ENCODE measurements at places on chromosomes 2 and 18.

DNA sequence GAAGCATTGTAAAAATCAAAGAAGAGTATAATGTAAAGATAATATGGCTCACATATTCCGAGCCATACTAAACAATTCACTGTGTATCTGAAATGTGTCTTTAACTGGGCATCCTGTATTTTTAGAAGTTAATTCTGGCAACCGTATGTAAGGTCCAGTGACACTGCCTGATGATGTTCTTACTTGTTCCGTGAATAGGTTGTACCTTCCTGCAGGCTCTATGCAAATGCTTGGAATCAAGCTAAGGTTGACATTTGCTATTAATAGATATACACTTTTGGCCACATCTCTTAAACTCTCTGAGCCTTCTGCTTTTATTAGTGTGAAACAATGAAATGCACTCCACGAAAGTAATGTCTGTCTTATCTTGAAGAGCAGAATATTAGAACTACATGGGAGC, 534.6 kb downstream of the CCDC85A start:
- DNase-seq, result no peak

DNA sequence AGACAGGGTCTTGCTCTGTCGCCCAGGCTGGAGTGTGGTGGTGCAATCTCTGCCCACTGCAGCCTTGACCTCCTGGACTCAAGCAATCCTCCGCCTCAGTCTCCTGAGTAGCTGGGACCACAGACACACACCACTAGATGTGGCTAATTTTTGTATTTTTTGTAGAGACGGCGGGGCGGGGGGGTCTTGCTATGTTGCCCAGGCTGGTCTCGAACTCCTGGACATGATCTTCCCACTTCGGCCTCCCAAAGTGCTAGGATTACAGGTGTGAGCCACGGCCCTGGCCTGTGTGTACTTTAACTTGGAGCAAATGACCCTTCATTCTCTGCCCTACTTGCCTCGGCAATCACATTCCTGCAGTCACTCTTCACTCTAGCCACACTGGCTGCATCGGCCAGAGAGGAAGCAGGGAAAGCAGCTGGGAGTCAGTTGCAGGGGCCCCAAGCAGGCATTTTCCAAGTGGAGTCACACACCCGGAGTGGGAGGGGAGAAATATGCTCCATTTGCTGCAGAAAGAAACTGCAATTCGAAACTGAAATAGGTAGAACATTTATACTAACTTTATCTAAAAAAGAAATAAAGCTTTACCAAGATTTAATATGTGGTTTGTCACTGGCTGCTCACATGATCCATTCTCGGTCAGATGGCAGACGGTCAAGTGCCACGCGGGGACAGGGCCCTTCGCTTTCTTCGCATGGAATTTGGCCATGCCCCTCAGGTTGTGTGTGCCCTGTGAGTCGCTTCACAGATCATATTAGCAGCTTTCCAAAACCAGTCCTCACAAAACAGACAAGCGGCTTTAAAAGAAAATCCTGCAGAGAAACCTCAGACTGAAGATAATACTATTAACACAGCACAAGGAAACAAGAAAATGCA, 37.1 kb downstream of the FAM161A start:
- DNase-seq, result no peak

DNA sequence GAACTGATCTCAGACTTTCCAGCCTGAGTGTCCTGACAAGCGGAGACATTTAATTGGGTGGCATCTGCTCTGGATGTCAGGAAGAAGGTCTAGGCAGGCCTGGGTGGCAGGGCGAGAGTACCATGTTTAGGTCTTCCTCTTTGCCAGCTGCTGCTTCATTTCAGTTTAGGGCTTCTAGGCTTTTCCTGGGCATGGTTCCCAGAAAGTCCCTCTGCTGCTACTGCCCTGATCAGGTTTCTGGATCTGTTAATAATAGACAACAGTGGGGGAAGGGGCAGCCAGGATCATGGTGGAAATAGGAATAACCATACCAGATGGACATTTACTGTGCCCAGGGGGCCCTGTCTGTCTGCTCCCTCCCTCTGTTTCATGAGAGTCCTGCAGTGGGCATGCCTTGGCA, 2.3 kb upstream of the PLCD4 start:
- peak; percentile 70 for DNase-seq

DNA sequence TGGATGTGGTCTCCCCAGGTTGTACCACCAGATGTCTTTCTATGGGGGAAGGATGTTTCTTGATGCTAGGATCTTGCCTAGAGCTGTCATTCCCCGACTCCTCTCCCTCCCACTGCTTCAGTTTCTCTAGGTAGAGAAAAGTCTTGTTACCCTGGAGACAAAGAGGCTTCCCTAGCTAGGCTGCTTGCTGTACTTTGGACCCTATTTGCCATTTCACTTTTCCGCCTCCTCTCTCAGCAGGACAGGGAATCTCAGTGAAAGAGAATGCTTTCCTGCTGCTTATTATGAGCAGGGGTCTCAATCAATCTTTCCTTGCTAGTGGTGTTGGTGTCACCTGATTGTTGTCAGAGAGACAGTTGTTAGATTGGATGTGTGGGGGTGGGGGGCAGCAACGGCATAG, 818.8 kb upstream of the GYPC start:
- no peak for DNase-seq

GRCh38 chr18:22848615-22849014, 84.5 kb upstream of the RBBP8 start:
- DNase-seq, result no peak

DNA sequence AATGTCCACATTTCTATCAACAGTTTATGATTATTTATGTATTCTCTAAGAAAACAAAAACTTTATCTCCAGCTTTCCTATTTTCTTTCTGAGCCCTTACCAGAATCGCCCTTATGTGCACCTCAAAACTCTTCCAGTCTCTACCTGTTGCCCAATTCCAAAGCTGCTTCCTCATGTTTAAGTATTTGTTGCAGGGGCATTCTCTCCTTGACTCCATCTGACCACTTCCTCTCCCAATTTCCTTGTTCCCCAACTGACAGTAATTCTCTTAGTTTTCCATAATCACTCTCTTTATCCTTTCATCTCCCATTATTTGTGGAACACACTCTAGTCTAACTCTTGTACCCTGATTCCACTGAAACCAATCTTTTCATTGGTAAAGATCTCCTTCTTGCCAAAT, 105.4 kb upstream of the RBBP8 start:
- no peak for DNase-seq

- peak; percentile 3 for DNase-seq
Observed at GRCh38 chr2:24489465-24490180, 1.4 kb upstream of the NCOA1 start.

GRCh38 chr2:204339212-204339715, 206.0 kb upstream of the PARD3B start:
- no peak for DNase-seq

GRCh38 chr2:161414042-161415033, 1.8 kb upstream of the TBR1 start:
- no peak for DNase-seq

GRCh38 chr18:77119101-77119850, 13.3 kb downstream of the MBP start:
- no peak for DNase-seq

DNA sequence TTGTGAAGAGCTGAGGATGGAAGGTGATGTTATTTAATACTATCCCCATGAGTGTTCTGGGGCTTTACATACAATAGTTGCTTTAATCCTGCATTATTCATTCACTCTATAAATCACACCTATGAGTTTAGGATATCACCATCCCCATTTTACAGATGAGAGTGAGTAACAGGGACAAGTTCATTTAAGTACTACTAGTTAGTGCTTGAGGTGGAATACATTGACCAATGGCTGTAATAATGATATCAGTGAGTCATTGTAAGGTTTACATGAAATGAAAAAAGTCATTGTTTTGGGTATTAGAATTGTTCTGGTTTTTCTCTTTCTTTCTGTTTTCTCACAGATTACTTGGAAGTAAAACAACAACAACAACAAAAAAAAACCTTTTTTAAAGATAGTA, 42.5 kb downstream of the TANC1 start:
- DNase-seq, result no peak

- DNase-seq, result no peak
Observed at GRCh38 chr2:181573140-181573736, 83.7 kb downstream of the CERKL start.

DNA sequence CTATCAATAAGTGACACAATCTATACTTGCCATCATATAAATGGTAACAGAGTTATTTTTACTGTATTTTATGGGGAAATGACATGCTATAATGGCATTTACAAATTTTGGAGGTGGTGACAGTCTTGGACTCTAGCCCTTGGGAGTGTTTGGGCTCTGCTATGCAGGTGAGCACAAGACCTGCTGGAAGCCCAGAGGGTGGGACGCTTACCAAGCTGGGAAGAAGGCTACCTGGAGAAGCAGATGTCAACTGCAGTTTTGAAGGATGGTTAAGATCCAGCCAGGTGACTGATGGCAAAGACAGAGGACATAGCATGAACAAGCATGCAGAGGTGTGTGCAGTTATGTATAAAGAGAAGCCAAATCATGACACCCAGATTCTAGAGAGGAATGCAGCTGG, 346.9 kb downstream of the MYCN start:
- DNase-seq, result no peak

GRCh38 chr2:170905864-170906263, 23.2 kb upstream of the GORASP2 start:
- no peak for DNase-seq

DNA sequence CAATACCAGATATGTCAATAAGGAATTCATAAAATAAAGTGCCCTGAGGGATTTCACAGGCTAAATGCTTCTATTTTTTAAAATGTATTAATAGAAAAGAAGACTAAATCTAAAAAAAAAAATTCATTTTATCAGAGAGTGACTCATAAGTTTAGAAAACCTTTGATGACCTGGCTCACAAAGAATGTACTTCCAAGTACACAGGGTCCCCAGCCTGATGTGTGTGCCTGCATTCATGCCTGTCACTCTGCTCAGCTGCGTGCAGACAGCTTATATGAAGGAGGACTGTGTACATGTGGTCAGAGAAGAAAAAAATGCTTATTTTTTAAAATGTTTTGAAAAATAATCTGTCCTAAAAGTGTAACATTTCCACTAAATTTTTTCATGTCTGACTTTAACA, 3.0 kb upstream of the CPS1 start:
- DNase-seq, result no peak

DNA sequence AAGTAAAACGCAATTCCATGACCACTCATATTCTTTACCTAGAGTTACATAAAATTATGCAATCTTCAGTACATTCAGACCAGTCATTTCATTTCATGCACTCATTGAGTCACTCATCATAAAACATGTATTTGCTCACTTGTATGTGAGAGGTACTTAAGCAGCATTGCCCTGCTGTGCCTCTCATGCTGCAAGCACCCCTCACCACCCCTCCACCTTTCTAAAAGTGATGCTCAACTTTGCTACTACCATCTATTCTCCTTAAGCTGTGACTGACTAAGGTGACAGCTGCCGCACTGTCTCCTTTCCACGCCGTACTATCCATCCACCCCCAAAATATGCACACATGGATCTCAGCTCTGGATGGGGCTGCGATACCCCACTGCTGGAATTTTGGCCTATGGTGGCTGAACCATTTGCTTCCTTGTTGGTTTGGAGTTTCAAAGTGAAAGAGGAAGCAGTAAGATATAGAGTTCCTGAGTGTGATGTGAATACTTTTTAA, 7.2 kb downstream of the ARHGAP25 start:
- no peak for DNase-seq

- no peak for DNase-seq
Observed at GRCh38 chr2:158300394-158300793, 156.2 kb downstream of the CCDC148 start.

Measured in NCI-H2029 (cell line).